T-helper 2 cell treated with Interferon-gamma antibody and Interleukin-4, amounts not matched to agents 5 μg/mL and 100 μg/mL, for 36 hours (primary cell): ENCODE measurements at places on chromosomes 4 and X.

DNA sequence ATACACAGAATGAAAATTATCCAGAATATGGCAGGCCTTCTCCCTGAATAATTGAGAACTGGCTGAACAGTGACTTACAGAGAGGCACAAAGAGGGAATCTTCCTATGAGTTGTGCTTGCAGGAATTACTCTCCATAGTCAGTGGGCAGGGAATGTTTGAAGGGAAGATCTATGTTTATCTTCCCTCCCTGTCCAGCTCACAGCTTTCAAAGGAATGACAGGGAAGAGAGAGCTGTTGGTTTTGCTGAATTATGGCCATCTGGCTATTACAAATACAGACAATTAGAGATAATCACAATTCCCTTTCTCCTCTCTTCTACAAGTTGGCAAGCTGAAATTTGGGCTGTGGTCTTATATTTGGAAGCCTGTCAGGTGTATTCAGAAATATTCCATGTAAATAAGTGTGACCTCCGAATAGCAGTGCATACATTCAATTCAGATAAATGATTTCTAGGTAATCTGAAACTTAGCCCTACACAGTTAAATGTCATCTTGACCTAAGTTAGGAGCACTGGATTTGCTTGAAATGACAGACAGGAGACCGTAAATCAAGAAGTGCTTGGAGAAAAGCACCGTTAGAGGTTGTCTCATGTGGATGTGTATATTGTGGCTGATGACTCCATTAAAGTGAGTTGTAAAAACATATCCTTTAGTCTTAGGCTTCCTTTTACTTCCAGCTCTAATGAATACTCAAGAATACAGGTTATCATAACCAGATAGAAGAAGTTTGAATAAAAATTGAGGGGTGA lies 136.8 kb downstream of the C4orf33 start:
- no peak for DNase-seq

GRCh38 chrX:151081016-151081415 lies 95.4 kb upstream of the GPR50 start:
- no peak for DNase-seq

GRCh38 chrX:37367946-37368345 lies 18.8 kb downstream of the PRRG1 start:
- DNase-seq = no peak

DNA sequence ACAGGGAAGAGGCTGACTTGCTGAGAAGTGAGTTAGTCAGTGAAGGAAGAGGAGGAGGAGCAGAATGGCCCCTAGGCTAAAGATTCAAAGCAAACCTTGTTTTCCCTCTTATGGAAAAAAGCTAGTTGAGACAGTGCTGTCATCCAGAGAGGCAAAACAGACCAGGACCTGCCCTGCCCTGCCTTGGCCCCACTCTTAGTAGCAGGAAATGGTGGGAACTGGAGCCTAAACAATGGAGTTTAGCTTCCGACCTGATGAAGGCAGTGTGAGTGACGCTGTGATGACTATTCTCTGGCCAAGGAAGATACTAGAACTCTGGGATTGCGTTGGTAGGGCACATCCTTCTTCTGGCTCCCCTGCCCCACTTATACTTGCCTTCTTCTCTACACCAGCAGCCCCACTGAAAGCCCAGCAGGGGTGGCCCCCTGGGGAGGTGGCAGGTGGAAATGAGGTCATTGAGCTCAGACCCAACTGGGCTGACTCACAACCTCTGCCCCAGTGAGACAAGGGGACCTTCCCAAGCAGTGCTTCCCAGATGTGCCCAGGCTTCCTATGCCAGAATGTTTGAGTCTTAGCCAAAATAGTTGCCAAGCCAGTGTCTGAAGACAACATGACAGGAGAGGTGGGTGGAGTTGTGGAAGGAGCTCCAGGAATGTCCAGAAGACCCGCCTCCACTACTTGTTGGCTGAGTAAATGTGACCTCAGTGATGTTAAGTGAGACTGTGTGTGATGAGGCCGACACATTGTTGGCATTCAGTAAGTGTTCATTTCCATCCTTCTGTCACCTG lies 38.8 kb downstream of the MSN start:
- peak; percentile 54 for DNase-seq

DNA sequence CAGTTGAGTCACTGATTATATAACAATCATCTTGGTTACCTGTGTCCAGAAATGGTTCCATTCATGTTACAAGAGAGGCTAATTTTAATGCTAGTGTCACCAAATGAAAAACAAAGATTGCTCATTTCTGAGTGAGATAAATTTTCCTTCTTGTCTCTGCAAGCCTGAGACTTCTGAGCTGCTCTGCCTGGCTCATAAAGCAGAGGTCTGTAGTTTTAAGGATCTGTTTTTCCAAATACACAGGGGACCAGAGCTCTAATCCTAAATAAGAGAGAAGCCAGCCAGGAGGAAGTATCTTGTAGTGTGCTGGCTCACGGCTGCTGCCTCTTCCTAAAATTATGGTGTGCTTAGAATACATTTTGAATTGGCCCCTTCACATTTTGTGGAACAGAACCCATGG lies 42.6 kb downstream of the CLDN34 start:
- no peak for DNase-seq

- no peak for DNase-seq
Measured at GRCh38 chr4:87843936-87844335, 11.2 kb downstream of the MEPE start.

DNA sequence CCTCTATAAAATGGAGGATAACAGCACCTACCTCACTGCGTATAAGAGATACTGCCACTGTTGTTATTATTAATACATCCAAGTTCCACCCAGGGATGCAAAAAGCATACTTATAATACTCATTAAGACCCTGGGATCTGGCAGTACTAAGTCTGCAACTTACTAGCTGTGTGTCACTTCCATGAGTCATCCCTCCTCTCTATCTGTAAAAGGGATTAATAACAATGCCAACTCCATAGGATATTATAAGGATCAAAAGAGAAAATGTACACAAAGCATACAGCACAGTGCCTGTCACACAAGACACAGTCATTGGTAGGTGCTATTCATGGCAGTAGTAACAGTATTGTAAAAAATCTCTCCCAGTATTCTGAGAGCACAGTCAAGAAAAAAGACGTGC lies 216.7 kb downstream of the HS6ST2 start:
- no peak for DNase-seq

DNA sequence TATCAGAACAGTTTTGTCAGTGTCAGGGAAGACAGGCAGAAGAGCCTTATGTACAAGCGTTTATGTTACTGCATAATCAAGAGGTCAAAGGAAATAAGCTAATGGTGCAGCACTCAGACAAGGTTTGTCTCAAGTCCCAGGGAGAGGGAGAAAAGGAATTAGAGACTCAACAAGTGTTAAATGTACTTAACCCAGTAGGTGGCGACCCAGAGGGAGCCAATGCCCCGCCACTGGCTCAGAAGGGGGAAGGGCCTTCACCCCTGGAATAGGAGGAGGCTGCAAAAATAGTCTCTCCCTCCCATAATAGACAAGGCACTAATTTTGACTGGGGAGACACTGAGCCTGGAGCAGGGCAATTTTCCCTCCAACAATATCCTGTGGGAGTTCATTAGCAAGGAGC lies 14.1 kb upstream of the PAPSS1 start:
- DNase-seq = no peak

DNA sequence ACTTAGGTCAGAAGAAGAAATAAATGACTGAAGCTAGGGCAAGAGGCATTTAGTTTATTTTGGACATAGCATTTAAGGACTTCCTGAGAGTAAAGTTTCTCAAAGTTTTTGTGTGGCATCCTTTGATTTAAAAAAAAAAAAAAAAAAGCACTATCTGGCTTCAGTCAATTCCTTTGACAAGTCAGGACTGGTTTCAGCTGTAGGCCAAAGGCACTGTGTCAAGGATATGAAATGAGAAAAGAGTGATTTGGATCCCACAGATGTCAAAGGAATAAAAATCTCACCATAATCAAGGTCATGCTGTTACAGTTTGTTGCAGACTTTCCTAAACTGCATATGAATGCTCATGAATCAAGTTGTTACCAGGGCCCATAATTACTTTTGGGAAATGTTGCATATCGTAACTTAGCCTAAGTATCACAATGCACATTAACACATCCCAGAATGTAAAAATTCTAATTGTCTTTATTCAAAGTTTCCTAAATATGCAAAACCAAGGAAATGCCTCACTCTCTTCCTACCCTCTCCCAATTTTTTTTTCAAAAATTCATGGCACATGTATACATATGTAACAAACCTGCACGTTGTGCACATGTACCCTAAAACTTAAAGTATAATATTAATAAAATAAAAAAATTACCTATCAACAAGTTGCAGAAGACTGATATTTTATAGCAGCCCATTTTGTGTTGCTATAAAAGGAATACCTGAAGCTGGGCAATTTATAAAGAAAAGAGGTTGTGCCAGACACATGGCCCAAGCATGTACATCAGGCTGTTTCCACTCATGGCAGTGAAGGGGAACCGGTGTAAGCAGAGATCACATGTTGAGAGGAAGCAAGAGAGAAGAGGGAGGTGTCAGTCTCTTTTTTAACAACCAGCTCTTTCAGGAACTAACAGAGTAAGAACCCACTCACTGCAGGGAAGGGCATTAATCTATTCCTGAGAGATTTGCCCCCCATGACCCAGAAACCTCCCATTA lies 33.7 kb upstream of the ADAMTS3 start:
- DNase-seq = no peak

- DNase-seq = no peak
Measured at GRCh38 chr4:123598331-123598730, 201.7 kb downstream of the SPRY1 start.

- no peak for DNase-seq
Measured at GRCh38 chr4:14308229-14308651, 680.7 kb upstream of the BOD1L1 start.
